ENCODE measurements at places on chromosomes 6 and 20.

- DNase-seq, result no peak
Measured at GRCh38 chr20:26208296-26209091, 511.8 kb upstream of the ZNF337 start.

GRCh38 chr6:8855411-8855810, 420.1 kb upstream of the SLC35B3 start:
- DNase-seq, result no peak

GRCh38 chr20:10761232-10761631, 87.4 kb upstream of the JAG1 start:
- no peak for DNase-seq

DNA sequence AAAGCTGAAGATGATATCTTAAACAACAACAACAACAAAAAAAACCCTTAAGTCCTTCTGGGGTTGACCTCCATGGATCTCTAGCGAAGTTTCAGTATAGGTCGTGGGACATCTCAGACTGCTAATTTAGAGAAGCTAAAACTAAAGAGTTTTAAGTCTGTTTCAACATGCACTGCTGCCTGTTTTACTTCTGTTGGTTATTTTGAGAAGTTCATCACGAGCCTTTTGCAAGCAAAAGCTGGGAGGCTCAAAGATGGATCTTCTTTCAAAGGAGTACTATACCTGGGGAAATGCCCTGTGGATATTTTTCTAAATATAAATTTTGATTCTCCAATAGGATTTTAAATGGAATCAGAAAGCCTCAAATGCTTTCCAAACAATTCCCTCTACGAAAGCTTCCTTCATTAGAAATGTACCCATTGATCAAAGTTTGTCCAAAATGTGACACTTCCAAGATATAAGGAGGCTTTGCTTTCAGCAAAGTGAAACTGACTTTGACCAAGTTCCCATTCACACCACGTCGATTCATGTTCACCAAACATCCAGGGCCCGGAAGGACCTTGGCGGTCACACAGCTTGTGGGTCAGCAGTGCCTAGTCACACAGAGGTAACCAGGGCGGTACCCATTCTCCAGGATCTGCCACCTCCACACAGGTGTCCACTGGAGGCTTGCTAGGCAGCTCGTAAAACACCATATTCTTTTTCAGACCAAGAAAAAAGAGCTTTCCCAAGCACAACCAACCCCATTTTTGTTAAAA, 94.7 kb upstream of the QKI start:
- no peak for DNase-seq

DNA sequence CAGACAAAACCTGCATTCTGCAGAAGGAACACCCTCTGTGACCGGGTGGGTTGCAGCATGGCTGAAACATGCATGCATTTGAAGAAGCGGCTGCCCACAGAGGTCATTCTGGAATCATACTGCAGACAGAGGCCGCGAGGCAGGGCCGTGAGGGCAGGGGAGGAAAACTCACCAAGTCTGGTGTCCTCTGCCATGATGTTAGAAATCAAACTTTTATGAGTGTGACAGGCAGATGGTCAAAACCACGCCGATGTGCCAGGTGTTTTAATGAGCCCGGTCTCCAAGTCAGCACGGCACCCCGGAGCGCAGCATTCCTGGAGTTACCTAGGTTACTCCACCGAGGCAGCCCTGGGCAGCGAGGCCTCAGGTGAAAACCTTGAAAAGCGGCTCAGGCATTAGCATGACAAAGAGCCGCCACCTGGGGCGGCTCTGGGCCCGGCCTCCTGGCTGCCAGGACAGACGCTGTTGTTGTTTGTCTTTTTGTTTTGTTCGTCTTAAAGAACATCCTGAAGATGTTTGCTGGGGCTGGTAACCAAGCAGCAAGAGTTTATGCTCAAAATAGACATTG, 255.6 kb downstream of the ERMARD start:
- no peak for DNase-seq

- no peak for DNase-seq
Measured at GRCh38 chr6:1267790-1268762, 43.8 kb upstream of the FOXQ1 start.

DNA sequence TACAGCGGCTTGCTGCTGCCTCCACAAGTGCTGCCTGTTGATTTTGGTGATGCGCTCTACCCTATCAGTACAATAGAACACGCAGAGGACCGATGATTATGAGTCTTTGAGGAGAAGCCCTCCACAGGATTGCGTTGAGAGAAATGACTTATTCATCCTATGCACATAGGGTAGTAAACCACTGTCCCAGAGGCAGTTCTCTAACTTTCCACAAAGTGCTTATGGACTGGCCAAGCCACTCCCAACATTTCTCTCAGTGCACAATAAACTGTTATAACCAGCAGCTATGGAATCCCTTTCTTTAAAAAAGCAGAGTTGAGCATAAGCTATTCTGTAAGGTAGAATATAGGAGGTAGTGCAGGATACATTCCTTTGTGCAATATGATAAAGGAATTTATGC, 48.2 kb upstream of the REV3L start:
- no peak for DNase-seq

GRCh38 chr6:141728330-141728729, 404.4 kb upstream of the GJE1 start:
- DNase-seq, result no peak

DNA sequence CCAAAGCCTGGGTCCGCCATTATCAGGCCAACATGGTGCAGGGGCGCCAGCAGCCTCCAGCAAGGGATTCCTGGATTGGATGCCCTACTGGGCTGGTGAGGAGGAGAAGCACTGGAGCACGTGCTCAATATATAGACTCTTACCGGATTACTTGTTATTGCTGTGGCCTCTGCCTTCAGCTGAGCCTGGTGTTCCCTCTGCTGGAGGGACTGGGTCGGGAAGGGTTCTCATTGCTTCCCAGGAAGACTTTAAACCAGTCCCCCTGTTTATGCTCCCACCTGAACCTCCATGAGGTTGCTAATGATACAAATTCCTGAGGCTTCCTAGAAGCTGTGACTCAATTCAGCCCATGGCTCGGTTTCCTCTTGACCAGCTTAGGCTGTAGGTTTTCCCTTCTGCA, 186.7 kb upstream of the ARID1B start:
- DNase-seq, result no peak

- no peak for DNase-seq
Measured at GRCh38 chr6:98142839-98143238, 691.5 kb upstream of the POU3F2 start.

DNA sequence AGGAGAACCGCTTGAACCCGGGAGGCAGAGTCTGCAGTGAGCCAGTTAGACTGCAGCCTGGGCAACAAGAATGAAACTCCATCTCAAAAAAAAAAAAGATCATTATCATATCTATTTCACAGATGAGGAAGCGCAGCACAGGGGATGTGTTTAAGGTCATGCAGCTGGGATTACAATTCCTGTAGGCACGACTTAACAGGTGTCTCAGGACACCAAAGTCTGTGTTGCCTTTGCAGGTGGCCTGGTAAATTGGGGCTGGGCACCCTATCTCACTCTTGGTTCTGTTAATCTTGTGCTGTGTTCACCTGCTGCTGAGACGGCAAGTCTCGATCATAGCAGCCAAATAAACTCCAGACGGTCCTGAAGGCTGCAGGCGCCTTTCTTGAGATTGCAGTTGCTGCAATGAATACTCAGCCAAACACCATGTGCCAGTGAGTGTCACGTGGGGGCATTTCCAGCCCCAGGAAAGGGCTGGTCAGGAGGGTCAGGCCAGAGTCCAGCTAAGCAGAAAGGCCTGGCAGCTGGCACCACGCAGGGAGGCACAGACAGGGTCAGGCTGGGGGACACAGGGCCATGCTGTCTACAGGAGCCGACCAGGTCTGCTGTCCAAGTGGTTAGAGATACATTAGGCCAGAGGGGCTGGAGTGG, 55.8 kb downstream of the FGD2 start:
- DNase-seq, result no peak

- no peak for DNase-seq
Measured at GRCh38 chr20:40849456-40849855, 160.4 kb upstream of the MAFB start.

GRCh38 chr6:73927421-73927820, 231.4 kb downstream of the CD109 start:
- no peak for DNase-seq

- DNase-seq, result no peak
Measured at GRCh38 chr6:145733207-145733606, 2.1 kb downstream of the EPM2A start.

GRCh38 chr6:33638556-33638955, 17.4 kb downstream of the ITPR3 start:
- DNase-seq, result no peak
